CD4-positive, alpha-beta T cell treated with Interleukin-17A for 1 hour (primary cell): ENCODE measurements at places on chromosomes 16 and 17.
A peak's percentile ranks its signal among the peaks of the same experiment; 100 is the strongest.

- no peak for DNase-seq
These were observed 14.6 kb upstream of the CIBAR2 start for GRCh38 chr16:85126705-85127378.

GRCh38 chr17:17443173-17443572 lies 33.6 kb upstream of the MED9 start:
- no peak for DNase-seq

- DNase-seq = no peak
These were observed 28.7 kb downstream of the MMP15 start for GRCh38 chr16:58054289-58054688.

DNA sequence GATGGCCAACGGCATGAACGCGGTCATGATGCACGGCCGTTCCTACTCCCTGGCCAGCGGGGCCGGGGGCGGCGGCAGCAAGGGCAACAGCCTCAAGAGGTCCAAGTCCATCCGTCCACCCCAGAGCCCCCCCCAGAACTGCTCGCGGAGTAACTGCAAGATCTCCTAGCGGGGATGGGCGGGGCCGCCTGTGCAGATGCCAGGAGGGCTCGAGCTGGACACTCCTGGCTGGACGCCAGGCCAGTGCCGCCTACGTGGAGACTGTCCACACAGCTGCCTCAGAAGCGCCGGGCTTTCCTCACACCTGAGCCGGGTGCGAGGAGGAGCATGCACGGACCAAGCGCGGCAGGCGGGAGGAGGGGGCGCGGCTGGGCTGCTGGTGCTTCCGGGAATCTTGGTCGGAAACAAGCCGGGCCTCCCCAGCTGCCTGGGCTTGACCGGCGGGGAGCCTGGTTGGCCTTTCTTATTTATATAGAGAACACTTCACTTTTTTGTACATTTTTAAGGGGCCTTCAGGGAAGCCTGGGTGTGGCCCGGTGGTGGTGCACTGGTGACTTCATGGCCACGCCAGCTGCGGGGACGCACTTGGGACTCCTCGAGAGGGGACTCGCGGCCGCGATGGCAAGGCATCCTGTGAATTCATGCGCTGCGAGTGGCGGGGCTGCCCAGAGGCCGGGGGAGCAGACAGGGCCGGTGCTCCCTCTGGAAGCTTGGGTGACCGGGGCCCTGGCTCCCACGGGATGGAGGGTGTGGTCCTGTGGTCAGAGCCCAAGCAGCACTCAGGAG lies 3.1 kb upstream of the WFIKKN1 start:
- no peak for DNase-seq

GRCh38 chr16:66511602-66512271 lies 38.2 kb downstream of the TK2 start:
- DNase-seq = no peak

GRCh38 chr16:30762991-30763725 lies 1.0 kb downstream of the RNF40 start:
- no peak for DNase-seq

- no peak for DNase-seq
These were observed 1.7 kb upstream of the CES5A start for GRCh38 chr16:55876854-55877253.

- DNase-seq = no peak
These were observed 115.1 kb downstream of the CYLD start for GRCh38 chr16:50856991-50857390.

- DNase-seq = peak; percentile 72
These were observed 704.3 kb downstream of the MAF start for GRCh38 chr16:78896280-78896679.

GRCh38 chr17:50375858-50376538 lies 3.0 kb downstream of the EME1 start:
- no peak for DNase-seq

GRCh38 chr16:61237884-61238485 lies 798.3 kb downstream of the CDH8 start:
- no peak for DNase-seq

GRCh38 chr17:49316889-49317675 lies 45.0 kb downstream of the ZNF652 start:
- no peak for DNase-seq

DNA sequence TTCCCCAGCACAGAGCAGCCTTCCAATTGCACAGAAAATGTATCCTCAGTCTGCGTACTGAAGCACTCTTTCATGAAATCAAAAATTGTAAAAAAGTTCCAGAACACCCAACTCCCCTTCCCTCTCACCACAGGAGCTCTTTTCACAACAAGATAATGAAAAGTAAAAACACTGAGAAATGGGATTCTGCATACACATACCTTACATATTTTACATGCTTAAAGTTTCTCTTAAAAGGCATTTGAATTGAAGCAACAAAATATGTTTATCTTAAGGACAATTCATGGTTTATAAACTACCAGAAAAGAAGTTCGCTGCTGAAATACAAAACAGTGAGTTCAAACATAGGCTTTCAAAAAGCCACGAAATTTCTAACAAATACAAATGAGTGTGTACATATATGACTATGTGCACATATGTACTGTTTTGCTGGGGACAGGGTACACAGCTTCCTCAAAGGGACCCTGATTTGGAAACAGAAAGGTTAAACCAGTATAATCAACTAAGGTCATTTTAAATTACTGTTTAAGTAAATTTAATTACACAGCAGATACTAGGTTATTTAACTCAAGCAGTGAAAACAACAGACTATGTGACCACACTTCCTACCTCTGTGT lies 33.8 kb downstream of the COG1 start:
- no peak for DNase-seq

DNA sequence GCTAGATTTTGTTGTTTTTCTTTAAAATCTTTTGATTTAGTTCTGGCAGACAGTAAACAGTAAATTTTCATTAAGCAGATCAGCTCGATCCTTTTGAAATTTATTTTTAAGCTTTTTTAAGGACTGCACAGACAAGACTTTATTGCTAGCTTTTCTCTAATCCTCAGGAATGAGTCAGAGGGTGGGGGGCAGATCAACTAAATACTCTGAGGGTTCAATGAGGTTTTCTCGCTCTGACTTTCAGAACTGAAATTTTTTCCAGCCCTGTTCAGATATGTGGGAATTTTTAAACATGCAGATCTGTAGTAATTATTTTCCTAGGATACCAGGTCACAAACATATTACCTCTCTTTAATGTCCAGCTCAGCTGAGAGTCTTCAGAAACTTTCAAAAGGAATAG lies 977.2 kb downstream of the CDH11 start:
- no peak for DNase-seq

DNA sequence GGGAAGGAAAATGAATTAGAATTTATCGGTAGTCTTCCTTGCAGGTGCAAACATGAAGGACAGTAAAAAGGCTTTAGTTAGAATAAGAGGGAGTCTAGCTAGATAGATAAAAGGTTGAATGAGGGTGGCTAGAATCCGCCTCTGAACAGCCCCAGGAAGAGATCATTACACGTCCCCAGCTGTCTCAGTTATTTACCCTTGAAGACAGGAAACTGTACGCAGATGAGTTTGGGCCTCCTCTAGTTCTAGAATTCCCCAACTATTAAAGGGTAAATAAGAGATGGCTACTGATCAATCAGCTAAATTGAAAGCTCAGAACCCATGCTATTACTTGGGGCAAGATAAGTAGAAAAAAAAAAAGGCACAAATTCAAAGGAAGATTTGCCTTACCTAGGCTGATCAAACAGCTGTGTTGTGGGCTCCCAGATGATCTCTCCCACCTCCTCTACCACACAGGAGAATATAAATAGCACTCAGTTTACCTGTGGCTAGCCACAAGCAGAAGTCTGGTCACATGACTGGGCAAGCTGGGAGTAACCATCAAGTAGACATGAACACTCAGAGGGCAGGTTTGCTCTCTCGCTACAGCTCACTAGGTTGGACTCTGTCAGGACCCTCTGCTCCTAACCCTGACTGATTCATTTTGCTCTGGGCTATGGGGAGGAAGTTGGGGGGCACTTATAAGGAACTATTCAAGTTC lies 17.0 kb downstream of the FAM117A start:
- peak; percentile 77 for DNase-seq

GRCh38 chr16:57982385-57982784 lies 11.5 kb upstream of the CNGB1 start:
- DNase-seq = no peak

DNA sequence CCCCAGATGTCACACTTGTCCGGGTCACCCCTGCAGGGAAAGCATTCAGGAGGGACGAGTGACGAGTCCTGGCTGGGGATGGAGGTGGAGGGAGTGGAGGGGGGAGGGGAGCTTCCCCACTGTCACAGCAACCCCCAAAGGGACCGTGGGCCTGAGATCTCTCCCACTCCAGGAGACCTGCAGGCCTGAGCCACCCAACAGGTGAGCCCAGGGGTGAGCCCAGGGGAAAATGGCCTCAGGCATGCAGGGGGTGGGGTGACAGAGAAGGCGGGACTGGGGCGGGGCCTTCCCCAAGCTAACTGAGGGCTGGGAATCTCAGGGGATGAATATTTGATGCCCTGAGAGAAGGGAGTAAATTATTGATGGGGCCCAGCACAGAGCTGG lies 2.4 kb downstream of the USH1G start:
- DNase-seq = no peak

DNA sequence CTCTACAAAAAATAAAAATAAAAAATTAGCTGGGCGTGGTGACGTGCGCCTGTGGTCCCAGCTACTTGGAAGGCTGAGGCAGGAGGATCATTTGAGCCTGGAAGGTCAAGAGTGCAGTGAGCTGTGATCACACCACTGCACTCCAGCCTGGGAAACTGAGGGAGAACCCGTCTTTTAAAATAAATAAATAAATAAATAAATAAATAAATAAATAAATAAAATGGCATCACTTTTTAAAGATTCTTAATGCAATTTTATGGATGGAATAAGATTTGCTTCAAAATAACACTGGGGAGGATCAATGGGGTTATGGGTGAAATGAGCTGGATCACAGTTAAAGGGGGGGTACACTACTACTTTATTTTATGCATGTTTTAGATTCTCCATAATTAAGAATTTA lies 14.9 kb downstream of the GDE1 start:
- DNase-seq = no peak

GRCh38 chr17:10357768-10358167 lies 15.0 kb downstream of the MYH13 start:
- no peak for DNase-seq

GRCh38 chr16:8945626-8946296 lies 17.9 kb downstream of the USP7 start:
- DNase-seq = no peak

DNA sequence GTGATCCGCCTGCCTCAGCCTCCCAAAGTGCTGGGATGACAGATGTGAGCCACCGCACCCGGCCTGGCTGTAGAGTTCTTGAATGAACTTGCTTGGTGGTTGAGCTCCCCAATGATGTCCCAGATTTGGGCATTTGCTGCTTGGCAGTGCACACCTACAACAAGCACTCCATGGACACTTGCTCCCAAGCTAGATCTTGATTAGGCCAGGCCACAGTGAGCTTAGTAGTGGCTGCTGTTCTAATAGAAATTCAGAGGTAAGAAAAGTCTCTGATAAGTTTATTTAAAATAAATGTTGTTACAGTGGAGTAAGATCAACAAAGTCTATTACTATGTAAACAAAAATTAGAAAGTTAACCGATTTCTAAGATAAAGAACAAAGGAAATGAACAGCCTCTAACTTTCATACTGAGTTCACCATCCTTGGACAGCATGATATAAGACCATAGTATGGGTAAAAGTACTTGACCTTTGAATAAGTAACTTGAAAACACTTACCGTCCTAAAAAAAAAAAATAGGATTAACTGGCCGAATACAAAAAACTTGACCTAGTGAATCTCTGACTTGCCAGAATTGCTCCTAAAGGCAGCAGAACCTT lies 951 bp downstream of the TMED6 start:
- no peak for DNase-seq

DNA sequence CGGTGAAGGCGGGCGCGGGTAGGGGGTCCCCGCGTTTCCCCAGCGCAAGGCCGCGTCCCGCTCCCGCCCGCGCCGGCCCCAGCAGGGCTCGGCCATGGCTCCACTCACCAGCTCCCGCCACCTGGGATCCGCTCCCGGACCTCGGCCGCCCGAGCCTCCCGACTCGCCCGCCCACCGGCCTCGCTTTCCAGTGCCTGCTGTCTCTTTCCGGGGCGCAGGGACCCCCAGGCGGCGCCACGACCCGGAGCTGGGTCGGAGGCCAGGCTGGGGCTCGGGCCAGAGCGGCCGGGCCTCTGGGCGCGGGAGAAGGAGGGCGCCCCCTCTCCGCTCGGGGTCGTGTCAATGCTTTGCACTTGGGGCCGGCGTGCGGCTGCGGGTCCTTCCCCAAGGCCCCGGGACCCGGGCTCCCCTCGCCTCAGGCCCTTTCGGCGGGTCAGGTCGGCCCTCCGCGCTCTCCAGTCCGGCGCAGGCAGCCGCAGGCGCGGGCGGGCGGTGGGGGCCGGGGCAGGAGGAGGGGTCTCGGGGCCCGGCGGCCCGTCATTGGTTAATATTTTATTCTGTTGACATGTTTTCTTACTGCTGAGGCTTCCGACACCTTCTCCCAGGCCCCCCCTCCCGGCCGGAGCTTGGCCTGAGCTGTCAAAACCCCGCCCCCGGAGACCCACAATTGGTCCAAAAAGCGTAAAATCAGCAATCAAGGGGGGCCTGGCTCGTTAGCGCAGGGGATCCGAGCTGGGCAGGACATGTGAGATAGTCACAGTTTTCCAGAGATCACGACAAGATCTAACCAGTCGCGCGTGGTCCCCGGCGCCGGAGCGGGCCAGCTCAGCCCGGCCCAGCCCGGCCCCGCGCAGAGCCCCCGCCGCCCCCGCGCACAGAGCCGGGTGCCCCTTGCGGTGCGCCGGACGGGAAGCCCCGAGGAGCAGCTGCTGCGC lies at the start of gene TBX2:
Gene TBX2 (plus strand): TSS at position 713 of the 935 bp plus-strand sequence. CDS start 334 bp downstream, outside the sequence.
- DNase-seq = no peak

- no peak for DNase-seq
These were observed 439.0 kb upstream of the ASIC2 start for GRCh38 chr17:33732116-33732515.

DNA sequence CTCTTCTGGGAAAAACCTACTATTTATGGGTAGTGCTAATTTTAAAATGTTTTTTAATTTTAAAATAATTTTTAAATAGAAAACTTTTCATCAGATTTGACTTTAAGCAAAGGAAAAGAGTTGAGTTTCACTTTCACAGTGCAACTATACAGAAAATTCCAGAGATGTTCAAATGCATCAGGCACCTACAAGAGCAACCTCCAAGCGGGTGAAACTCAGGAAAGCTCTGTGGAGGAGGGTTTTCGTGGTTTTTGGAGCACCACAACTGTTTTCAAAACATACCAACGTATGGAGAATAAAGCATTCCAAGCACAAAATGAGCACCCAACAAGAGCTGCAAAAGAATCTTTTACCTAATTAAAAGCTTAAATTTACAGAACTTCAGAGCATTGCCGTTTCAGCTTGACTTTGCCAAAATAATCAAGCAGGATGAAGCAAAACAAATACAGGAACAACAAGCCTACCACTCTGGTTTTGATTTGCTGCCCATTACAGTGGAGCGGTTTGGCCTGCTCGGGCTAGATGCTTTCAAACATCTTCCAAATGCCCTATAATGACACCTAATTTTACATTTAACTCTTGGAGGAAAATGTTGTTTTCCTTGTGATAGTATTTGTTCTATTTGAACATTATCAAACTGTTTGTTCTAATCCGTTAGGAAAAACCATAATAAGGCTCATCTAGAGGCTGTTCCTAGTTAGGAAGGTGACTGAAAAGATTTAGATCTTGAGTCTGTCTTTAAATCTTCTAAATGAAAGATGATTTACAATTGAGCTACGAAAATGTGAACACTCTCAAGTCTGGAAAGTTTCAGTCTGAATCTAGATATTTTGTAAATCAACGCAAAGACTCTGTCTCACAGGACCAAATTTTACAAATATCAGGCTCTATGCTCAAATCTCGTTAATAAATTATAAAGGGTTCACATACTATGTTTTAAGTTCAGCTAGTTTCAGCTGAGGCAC lies 34.5 kb downstream of the NACA2 start:
- DNase-seq = no peak

GRCh38 chr17:32319548-32319905 lies 22.4 kb downstream of the C17orf75 start:
- peak; percentile 79 for DNase-seq
